ENCODE measurements at places on chromosomes 4 and X.

DNA sequence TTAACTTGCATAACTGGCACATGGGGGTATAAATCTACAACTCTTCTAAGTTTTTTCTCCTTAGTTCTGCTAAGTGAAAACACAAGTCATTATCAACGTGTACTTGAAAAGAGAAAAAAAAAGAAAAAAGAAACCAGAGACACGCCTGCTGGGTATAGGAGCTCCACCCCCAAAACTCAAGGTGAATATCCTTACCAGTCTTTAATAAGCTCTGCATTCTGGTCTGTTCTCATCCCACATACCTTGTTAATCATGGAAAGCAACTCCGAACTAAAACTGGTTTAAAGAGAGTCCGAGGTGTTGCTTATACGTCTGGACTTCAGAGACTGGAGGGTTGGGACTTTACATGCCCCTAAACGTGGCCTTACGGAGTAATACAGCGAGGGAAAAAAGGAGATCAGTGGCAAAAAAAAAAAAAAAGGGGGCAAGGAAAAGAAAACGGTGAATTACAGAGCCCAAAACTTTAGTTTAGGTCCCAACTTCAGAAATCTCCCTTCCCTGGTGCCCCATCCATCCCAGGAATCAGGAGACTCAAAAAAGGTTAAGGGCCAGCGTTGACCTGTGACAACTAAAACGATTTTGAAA lies 1.0 kb downstream of the PGRMC2 start:
- DNase-seq: peak; percentile 33

DNA sequence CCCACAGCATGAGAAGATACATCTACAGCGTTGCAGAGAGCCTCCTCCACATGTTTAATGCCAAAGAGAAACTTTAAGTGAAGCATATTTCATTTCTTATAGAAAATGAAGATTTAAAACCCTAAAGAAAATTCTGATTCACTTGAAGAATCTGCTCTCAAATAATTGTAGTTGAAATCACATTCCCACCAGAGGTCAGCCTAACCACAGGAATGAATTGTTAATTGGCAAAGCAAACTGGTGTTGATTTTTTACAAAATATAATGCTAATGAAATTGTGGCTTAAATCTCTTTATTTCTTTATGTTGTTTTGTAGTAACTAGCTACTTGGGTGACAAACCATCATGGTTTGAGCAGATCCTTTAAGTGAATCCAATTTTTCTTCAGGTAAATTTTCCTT lies 31.1 kb upstream of the WDR17 start:
- no peak for DNase-seq

- no peak for DNase-seq
Measured at GRCh38 chr4:119116925-119117900, 18.4 kb upstream of the MYOZ2 start.

GRCh38 chr4:1556541-1557220 lies 127.4 kb downstream of the FAM53A start:
- no peak for DNase-seq

- no peak for DNase-seq
Measured at GRCh38 chr4:54082168-54082567, 17.8 kb upstream of the CHIC2 start.

- no peak for DNase-seq
Measured at GRCh38 chr4:154254999-154255398, 236.6 kb downstream of the DCHS2 start.

- DNase-seq: no peak
Measured at GRCh38 chr4:40201898-40202297, 5.1 kb downstream of the RHOH start.

- DNase-seq: peak; percentile 41
Measured at GRCh38 chr4:2059726-2060602, 837 bp downstream of the NAT8L start.

- no peak for DNase-seq
Measured at GRCh38 chrX:37666516-37666915, 19.1 kb upstream of the XK start.

GRCh38 chr4:93000910-93001309 lies 697.1 kb downstream of the GRID2 start:
- DNase-seq: no peak

DNA sequence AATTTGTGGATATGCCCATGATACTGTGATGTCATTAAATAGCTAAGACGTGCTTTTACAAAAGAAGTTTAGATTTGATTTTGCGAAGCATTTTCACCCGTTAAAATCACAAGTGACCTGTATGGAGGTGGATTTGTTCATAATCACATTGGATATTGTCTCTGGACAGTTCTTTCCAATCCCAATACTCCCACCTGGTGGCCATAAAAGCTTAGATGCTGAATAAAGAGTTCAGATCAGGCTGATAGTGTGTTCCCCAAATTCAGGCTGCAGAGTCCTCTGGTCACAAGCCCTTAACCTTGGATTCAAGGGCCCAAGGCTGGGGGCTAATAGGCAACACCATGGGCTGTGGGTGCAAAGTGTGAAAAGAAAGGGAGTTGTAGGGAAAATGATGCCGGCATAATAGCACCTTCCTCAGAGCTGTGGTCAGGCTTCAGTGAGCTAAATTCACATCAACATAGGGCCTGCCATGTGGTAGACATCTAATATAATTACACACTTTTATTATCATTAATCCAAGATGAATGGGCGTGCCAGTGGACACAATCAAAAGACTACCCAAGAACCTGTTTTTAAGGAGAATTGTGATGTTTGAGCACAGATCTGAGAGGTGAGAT lies 28.1 kb downstream of the SMIM43 start:
- no peak for DNase-seq

DNA sequence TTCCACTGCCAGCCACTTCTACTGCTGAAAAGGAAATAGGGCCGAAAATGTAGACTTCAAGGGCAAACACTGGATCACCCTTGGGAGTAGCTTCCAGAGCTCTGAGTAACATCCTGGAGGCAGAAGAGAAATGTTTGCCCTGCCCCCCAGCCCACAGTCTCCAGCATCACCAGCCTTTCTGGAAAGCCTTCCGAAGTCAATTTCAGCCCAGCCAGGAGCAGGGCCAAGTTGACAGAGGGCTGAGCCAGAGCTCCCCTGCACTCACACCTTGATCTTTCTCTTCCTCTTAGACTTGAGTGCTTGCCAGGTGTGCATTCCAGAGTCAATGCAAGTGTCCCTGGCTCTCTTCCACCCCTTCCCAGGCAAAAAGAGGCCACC lies 35.2 kb downstream of the SLC25A5 start:
- no peak for DNase-seq

- DNase-seq: no peak
Measured at GRCh38 chr4:152831416-152831815, 51.7 kb downstream of the ARFIP1 start.

GRCh38 chrX:102849396-102849795 lies 87.7 kb upstream of the RAB40AL start:
- DNase-seq: no peak

DNA sequence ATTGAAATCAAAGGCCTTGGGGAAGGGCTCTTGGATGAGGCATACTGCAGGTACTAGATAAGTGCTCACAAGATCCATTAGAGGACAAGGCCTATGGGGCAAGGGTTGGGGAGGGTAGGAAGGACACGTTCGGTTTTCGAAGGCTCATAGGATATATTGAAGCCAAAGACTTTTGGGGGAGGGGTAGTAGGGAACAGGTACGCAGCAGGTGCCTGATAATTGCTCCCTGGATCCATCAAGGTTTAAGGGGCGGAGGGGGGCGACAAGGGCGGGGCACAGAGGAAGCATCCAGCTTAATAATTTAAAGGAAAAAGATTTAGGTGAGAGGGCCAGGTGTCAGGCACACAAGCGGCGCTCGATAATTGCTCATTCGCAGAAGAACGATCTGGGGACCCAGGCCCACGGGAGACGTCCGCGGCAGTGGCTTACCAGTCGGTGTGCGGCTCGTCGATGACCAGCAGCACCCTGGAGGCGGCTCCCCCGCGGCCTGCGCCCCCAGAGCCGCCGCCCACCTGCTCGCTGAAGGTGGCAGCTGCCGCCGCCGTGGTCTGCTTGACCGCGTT lies 653 bp downstream of the SYN1 start:
- no peak for DNase-seq

DNA sequence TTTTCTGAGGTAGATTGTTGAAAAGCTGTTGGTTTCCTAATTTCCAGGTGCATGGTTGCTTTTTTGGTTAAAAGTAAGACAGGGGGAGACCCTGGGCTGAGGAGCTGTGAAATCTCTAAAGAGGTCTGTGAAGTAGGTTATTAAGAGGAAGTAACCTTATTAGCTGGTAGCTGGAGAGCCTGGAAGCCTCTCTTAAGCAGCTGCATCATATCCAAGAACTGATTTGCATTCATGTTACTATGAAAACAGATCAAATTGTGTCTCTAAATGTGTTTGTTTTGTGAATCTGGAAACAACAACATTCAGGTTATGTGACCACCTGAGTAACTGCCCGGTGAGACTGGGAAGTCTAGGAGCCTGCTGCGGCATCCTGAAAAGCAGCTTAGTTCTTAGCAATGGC lies 54.1 kb downstream of the ARHGAP10 start:
- DNase-seq: peak; percentile 38

DNA sequence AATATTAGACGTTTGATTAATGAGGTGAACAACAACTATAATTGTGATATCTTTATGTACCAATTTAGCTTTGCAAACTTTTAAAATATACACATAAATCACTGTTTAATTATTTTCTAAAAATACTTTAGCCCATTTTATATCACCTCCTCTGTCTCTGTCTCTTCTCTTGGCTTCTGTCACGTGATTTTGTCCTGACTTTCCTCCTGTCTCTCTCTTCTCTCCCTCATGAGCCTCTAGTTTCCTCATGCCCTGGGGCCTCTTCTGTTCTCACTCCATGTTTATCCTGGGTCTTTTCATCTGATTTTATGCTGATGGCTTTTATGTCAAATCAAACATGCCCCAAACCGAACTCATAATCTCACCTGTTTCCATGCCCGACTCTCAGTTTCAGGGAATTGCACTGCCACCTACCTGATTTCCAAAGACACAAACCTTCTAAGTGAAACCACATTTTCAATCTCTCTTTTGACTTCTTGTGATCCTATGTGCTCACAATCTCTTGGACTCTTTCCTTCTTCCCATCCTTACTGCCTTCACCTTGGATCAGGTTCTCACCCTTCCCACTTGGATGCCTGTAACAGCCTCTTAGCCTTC lies 303.0 kb upstream of the GALNT7 start:
- DNase-seq: no peak

DNA sequence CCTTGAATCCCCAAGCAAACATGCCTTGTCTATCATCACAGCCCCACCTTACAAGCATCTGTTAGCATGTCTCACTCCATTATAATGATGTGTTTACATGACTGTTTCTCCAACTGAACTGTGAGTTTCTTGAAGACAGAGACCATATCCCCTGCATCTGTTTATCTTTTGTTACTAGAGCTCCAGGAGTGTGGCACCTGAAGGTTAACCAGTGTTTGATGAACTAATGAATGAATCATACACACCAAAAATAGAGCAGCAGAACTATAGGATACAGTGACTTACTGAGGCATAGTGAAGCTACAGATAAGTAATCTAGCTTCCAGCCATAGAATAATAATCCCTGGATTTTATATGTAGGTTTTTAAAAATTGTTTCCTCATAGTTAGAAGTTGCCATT lies 331.0 kb downstream of the PCDH7 start:
- no peak for DNase-seq

DNA sequence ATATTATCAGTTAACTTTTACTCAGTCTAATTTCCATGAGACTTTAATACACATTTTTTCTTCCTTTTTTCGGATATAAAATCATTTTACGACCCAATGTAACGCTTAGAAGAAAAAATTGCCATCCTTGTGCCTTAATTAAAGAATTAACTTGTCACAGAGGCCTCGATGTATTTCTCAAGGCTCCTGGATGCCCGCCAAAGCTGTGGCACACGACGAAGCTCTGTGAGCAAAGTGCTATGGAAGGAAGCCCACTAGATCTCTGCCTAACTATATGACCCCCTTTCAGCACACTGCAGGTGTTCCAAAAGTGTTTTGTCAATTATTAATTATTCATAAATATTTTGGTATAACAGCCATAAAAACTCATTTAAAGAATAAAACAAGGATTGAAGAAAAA lies 54.4 kb downstream of the TAPT1 start:
- DNase-seq: no peak

GRCh38 chr4:177052211-177052934 lies 257.3 kb upstream of the NEIL3 start:
- no peak for DNase-seq

DNA sequence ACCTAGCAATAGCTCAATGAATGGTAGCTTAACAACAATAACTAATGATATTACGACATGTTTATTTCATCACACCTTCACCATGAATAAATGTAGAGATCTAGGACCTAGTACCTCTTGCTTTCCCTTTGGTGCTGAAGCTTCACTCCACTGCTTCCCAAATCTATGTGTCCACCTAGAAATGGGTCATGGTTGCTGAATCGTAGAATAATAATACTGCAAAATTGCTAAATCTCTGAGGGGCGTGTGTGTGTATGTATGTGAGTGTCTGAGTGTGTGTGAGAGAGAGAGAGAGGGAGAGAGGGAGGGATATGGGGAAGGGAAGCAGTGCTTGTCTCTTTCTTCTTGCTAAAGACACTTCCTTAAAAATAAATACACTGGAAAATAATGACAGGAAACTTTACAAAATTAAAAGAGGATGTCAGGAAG lies 109.3 kb upstream of the BMP2K start:
- no peak for DNase-seq

GRCh38 chr4:48905363-48906015 lies 1.1 kb downstream of the OCIAD2 start:
- no peak for DNase-seq

Measured in T-helper 2 cell (primary cell).